ENCODE measurements at places on chromosomes 16 and 17. TPM values are rescaled to one million over a fixed set of nuclear protein-coding genes. Genes with fewer than 3 reads are reported as not detected.

Gene RNF43
- not detected for total RNA-seq

Gene TBC1D3
- total RNA-seq = not detected

Gene CCL4
- not detected for total RNA-seq

Gene RNF222
- 0.03 TPM for total RNA-seq

Gene MT1E
- total RNA-seq = not detected

Gene PPY
- not detected for total RNA-seq

Gene KRTAP2-3
- not detected for total RNA-seq

Gene HNF1B
- not detected for total RNA-seq

DNA sequence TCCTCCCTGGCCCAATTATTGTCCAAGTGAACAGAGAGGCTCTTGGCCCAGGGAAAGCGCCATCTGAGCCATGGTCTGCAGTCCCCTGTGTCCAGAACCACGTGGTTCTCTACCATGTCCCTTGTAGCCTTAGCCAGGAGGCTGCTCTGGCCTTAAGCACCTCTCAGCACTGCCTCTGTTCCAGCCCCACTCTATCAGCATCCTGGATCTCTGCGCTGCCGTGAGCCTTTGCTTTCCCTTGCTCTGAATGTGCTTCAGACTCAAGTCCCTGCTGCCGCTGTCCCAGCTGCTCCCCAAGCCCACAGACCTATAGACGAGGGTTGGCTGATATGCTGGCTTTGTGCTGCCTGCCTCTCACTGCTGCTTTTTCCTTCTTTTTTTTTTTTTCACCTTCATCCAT is 33.9 kb downstream of the CYB561 start:
- DNase-seq = no peak

DNA sequence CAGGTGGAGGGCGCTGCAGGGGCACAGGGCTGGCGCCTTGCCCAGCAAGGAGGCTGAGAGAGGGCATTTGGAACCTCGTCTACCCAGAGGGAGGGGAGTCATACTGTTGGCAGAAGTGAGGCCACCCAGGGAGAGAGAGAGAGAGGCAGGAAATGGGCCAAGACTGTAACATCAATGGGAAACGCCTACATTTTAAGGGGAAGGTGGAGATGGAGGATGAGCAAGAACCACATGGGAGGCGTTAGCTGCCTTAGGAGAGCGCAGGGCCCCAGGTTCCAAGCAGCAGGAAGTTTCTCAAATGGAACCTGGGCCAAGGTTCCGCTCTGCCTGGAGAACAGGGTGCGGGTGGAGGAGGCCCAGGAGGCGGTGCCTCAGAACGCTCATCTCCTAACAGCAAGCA is 2.7 kb upstream of the WFDC1 start:
- DNase-seq = no peak

- DNase-seq = peak; percentile 91
Measured at GRCh38 chr17:18033442-18034099, 5.4 kb downstream of the ATPAF2 start.

GRCh38 chr17:34991606-34992005 is 11.3 kb downstream of the LIG3 start:
- no peak for DNase-seq

DNA sequence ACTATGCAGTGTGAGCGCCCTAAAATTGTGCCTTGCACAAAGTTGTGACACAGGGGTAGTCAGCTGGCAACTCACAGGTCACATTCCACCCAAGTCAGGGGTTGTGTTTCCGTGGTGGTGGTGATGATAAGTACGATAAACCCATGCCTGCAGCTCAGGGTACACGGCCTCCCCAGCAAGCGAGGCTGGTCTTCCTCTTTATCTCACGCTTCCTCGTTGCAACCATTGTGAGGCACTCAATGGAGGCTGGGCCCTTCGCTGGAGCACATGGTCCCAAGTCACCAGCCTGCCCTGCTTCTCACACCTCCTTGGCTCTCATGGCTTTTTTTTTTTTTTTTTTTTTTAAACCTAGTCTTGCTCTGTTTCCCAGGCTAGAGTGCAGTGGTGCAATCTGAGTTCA is 307.5 kb downstream of the CPPED1 start:
- no peak for DNase-seq

- peak; percentile 34 for DNase-seq
Measured at GRCh38 chr16:12798846-12799245, 4.8 kb downstream of the CPPED1 start.

GRCh38 chr16:27969574-27969973 is 93.9 kb downstream of the GSG1L start:
- DNase-seq = no peak

DNA sequence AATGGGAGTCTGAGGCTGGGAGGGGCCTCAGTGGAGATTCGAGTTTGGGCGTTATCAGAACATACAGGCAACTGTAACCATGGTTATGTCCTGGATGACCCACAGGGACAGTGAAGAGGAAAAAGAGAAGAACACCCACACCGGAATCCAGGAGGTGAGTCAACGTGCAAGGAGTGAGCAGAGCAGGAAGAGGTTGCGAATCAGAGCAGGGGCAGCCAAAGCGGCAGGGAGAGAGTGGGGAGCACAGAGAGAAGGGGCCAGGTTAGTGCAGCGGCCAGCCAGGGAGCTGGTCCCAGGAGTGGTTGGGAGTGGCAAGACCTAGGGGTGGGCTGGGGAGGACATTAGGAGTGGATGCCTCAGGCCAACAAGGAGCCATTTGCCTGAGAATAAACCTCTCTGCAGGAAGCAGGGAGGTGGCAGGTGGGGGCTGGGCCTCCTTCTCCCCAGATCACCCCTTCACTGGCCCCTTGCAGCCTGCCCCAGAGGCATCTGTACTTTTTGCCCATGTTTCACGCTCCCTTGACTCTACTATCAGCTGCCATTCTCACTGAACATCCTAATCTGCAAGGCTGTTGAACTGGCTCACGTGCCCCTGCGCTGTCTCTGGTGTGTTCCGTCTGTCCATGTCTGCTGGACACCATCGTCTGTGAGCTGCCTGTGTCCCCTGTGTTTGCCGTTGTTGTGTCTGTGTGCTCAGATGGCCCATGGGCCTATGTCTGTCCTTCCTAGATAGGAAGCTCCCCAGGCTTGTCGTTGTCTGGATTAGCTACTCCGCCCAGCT is 5.1 kb downstream of the KRT13 start:
- DNase-seq = no peak

- DNase-seq = no peak
Measured at GRCh38 chr16:11722468-11722808, 20.2 kb downstream of the TXNDC11 start.

DNA sequence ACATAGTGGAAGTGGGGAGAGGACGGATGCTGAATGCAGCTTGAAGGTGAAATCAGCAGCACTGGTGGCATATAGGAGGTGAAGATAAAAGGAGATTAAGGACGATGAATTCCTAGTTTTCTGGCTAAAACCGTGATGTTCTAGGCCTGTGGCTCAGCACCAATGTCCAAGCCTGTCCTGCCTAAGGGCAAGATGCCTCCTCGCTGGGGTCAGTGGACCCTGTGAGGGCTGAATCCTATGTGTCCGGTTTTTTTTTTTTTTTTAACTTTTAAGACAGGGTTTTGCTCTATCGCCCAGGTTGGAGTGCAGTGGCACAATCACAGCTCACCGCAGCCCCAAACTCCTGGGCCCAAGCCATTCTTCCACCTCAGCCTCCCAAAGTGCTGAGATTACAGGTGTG is 12.8 kb downstream of the CPNE2 start:
- no peak for DNase-seq

GRCh38 chr17:64950871-64951270 is 31.6 kb upstream of the LRRC37A3 start:
- no peak for DNase-seq

- DNase-seq = no peak
Measured at GRCh38 chr16:84199097-84199496, 8.1 kb downstream of the ADAD2 start.

- DNase-seq = no peak
Measured at GRCh38 chr16:2884041-2884451, 1.0 kb downstream of the FLYWCH2 start.

DNA sequence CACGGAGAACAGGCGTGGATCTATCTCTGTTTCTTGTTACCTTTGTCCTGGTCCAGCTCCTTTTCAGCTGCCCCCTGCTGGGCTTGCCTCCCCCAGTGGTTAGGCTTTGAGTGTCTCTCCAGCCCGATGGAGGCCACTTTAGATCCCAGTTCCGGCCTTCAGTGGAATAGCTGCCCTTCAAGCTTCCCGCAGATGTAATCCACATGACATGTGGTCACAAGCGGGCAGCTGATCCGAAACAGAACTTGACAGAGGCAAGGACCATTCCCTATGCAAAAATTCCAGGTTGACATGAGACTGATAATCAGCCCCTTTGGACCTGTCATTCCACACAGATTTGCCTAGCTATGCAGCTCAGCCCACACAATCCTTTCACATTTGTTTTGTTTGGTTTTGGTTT is 40.6 kb upstream of the AQP8 start:
- peak; percentile 36 for DNase-seq

- no peak for DNase-seq
Measured at GRCh38 chr16:85459529-85460251, 153.4 kb upstream of the GSE1 start.

DNA sequence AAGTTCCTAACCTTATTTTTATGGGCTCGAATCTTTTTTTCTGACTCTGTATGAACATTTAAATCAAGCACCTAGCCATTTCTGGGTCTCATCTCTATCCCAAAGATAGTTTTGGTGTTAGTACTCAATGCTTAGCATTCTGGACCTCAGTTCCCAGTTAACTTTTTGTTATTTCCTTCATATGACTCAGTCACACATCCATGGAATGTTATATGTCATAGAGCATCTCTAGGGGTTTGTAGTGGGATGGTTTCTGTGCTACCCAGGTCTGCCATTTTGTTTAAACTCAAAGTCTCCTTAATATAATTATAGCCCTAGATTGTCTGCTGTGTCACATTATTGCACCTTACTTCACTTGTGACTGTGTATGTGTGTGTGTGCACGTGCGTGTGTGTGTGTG is 90.1 kb downstream of the EFCAB13 start:
- no peak for DNase-seq

GRCh38 chr16:66116163-66117002 is 250.1 kb upstream of the CDH5 start:
- DNase-seq = no peak

DNA sequence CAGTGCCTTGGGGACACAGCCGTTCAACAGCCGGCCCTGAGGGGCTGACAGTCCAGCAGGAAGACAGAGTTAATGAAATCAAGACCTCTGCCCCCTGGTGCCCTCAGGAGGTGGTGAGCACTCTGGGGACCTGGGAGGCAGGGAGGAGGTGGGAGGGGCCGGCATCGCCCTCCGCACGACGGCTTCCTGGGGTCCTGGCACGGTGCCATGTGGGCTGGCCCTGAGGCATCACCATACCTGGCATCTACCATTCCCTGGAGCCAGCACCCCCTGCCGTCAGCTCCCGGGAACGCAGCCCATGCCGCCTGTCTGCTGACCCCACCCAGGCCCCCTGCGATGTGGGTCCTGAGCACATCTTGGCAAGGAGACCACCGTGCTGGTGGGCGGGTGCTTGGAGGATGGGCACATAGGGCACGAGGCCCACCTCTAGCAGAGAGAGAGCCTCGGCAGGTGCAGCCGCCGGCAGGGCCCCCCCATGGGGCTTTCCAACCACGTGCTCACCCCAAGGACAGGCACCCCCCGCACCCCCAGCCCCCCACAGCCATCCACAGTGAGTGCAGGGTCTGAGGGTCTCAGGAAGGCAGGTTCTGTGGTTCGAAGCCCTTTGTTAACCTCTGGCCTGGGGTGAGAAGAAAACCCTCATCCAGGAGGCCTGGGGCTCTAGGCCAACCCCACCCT is 52.5 kb downstream of the ZFPM1 start:
- no peak for DNase-seq

DNA sequence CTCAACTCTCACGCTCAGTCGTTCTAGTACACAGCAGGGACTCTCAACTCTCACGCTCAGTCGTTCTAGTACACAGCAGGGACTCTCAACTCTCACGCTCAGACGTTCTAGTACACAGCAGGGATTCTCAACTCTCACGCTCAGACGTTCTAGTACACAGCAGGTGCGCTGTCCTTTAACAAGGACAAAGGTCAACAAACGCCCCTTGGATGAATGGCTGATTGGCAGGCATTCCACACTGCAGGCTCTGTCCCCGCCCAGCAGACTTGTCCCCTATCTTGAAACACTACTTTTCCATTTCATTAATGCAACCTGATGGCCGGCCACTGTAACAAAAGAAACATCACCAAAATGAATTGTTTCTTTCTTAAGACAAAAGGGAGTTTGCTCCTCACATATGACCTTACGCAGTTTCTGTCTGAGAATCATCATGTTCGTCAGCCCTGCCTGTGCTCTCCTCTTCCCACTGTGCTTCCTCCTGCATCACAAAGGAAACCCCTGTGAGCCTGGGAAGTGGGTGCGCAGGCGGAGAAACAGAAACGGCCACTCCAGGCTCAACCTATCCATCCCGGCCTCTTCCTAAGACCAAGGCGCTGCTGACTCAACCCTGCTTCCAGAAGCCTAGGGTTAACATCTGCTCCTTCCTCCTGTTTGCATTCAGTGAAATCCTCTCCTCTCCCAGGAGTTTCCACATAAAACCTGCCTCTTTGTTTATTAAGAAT is 59.8 kb downstream of the ANKRD11 start:
- no peak for DNase-seq

DNA sequence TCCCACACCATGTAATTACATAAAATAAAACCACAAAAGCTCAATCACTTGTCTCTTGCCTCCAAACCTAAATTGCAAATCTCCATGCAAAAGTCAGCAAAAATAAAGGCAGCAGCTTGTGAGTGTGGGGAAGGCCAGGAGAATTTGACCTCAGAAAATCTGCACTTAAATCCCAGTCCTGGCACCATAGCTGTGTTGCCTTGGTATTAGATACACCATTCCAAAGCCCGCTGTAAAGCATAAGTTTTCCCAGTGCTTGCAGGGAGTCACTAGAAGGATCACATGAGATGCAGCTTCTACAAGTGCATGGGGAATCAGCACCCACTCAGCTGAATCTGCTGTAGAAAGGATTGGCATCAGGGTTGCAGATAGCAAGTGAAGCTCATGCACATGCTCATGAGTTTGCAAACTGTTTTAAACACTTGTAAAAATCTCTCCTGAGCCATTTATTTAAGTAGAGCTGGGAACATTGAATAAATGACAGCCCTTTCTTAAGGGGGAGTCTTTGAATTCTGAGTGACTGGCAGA is 495.0 kb upstream of the HSBP1 start:
- no peak for DNase-seq

DNA sequence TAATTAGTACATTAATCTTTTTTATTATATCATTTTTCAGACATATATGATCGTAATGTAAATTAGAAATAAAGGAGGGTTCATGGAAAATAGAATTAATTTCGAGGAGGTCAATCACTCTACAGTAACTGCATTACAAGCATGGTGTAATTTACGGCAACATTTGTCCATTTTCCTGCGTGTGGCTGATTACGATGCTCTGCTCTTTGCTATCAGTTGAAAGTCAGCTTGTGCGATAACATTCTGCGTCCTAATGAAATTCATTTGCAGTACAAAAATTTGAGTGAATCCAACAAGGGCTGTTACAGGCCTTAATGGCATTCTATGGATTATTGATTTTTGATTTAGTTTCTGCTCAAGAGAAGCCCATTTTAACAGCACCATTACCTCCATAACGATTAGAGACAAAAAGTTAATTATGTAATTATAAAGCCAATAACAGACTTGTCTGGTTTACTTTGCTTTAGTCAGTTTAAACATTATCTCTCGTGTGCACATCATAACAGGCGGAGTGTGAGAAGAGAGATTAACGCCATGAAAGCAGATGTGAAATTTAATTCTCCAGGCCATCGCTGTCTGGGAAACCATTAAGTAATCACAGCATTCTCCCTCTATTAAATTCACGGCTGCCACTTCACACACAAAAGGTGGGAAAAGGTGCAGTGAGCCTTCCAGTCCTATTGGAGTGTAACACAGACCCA is 256.4 kb upstream of the IRX3 start:
- no peak for DNase-seq

GRCh38 chr16:67917140-67917851 is 14.4 kb downstream of the CTRL start:
- peak; percentile 45 for DNase-seq
